ENCODE measurements at places on chromosomes 13 and 19.

DNA sequence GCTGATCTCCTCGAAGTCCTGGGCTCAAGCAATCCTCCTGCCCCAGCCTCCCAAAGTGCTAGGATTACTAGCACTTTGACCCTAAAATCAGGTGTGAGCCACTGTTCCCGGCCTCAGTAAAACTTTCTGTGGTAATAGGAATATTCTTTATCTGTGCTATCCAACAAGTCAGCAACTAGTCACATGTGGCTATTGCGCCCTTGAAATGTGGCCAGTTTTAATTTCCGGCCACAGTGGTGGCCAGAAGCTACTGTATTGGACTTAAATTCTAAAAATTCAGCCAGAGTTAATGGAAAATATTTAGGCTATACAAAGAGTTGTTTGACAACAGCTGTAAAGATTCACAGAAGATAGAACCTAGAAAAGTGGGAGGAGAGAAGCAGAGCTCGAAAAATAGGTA lies 30.0 kb downstream of the KEAP1 start:
- no peak for DNase-seq

- DNase-seq = no peak
Measured at GRCh38 chr13:80666782-80667552, 326.0 kb upstream of the SPRY2 start.

GRCh38 chr13:28477709-28477973 lies 17.3 kb downstream of the FLT1 start:
- no peak for DNase-seq

DNA sequence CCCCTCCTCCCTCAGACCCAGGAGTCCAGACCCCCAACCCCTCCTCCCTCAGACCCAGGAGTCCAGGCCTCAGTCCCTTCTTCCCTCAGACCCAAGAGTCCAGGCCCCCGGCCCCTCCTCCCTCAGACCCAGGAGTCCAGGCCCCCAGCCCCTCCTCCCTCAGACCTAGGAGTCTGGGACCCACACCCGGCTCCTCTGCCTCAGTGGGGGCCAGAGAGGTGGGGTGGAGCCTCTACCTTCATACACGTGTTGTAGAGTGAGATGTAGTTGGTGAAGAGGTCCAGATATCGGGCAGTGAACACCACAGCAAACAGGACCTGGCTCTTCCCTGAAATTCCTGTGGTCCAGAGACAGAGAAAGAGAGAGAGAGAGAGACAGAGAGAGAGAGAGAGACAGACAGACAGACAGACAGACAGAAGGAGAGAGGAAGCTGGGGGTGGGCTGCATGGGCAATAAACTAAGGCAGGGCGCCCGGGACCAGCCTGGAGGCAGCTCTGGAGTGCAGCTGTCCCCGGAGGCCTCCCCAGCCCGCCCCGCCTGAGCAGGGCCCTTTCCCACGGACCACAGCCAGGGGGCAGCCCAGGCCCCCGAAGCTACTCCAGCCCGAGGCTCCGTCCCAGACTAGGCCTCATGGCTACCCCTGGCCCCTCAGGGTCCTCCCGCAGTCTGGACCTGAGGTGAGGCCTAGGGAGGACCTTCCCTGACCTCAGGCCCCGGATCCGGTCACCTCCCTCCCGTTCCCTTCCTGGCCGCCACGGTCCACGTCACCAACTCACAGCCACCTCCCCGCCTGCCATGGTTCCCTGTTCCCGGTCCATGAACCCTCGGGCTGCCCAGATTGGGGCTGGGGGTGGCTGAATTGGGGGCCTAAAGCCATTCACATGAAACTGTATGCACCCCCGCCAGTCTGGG lies 907 bp downstream of the KDELR1 start:
- DNase-seq = no peak

DNA sequence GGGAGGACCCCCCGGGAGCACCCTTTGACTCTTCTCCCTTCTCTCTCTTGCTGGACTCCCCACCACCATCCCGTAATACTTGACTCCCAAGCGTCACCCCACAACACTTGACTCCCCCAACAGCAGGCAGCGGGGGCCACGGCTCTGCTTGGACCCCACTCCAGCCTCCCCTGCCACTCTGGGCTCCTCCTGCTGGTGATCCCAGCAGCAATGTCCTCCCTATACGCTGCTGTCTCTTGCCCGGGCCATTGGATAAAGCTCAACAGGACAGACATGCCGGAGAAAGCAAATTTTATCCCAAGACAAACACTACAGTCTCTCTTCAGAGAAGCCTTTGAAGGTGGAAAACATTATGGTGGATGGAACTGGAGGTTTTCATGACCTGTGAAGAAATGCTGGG lies 20.4 kb upstream of the AMER2 start:
- no peak for DNase-seq

DNA sequence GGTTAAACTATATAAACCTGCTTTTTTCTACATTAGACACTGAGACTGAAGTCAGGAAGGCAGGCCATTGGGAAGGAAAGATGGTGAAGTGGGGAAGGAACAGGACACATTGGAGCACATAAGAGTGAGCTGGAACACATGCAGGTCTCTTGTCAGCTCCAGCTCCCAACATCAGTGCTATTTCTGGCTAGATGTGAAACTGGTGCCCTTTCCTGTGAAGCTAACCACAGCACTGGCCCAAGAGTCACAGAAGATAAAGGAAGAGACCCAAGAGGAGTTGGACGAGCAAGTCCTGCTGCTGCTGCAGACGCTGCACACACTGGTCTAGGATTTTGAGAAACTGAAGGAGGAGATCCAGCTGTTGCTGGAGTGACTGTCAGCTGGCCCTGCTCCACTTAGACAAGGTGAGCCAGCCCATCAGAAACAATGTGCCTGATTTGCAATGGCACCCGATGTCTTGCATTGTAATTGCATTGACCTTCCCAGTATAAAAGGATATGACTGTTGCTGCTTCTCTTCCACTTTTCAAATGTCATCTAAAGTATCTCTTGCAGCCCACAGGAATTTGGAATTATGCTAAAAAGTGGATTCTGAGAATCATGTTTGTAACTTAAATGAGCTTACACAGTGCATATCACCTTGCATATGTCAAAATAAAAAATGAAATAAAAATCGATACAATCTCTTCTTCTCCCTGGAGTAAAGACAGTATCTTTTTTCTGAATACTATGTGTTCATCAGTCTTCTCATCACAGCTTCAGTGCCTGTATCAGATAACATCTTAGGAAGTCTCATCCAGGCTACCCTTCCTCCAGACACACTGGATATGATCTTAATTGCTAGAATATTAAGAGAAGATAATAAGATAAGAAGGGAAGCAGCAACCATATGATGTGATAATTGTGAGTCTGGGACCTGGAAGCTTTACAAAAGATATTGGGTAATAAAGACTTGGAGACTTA lies 230.7 kb upstream of the SPRY2 start:
- no peak for DNase-seq

DNA sequence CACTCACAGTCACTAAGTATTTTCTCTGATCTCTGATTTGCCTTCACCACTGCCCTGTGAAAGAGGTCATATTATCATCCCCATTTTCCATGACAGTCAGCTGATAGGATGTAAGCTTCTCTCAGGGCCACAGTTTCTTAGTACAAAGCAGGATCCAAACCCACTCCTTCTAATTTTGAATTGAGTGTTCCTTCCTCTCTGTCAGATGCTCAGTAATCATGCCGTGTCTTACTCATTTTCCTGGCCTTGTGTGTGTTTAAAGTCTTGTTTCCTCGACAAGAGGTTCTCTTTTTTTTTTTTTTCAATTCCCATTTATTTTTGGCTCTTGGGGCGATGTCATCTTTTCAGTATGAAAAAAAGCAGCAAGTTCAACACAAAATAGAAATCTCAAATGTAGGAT lies 72.3 kb downstream of the NAA16 start:
- DNase-seq = no peak

- no peak for DNase-seq
Measured at GRCh38 chr19:5339950-5340636, 519 bp downstream of the PTPRS start.

- DNase-seq = no peak
Measured at GRCh38 chr19:29546583-29547190, 20.9 kb downstream of the VSTM2B start.

DNA sequence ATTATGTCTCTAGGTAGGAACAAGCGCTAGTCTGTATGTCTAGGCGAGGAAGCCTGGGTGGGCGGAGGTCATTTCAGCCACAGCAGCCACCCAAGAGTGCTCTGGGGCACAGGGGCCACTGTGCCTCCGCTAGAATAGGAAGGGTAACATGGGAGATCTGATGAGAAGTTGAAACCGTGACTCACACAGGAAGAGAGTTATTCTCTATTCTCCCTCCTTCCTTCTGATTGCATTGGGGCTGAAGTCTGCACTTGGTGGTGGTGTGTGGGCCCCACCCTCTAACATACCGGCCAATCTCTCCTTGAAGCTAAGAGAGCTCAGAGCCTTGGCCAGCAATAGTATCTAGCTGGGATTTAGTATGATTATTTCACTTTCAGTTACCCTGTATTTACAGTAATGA lies 20.3 kb upstream of the GGACT start:
- peak; percentile 52 for DNase-seq

DNA sequence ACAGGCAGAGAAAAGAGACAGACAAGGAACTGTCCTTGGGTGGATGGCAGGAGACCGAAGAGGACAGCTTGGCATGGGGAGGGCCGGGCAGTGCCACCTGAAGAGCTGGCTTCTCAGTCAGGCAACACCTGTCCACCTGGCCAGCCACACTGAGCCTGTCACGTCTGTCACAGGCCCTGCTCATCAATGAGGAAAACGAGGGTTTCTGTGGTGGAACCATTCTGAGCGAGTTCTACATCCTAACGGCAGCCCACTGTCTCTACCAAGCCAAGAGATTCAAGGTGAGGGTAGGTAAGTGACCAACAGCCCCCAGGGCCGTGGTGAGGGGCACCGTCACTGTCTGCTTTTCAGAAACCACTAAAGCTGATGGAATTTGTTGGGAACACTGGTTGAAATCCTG lies 11.2 kb upstream of the PROZ start:
- DNase-seq = no peak

- no peak for DNase-seq
Measured at GRCh38 chr13:113814435-113814821, 49.4 kb downstream of the GAS6 start.

DNA sequence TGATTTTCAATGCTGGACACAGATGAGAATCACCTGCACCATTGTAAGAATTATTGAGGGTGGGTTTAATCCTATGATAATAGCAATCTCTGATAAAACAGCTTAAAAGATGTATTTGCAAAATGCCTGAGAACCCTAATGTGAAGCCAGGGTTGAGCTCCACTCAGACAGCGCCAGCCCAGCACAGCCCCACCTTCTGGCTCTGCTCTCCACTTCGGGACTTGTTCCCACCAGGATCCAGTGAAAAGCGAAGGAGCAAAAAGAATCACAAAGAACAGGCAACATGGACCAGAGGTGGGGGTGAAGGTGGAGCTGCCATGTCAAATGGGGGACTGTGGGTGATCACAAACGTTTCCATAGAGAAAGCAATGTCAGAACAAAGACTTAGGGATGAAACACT lies 18.6 kb upstream of the ZNF816 start:
- no peak for DNase-seq

DNA sequence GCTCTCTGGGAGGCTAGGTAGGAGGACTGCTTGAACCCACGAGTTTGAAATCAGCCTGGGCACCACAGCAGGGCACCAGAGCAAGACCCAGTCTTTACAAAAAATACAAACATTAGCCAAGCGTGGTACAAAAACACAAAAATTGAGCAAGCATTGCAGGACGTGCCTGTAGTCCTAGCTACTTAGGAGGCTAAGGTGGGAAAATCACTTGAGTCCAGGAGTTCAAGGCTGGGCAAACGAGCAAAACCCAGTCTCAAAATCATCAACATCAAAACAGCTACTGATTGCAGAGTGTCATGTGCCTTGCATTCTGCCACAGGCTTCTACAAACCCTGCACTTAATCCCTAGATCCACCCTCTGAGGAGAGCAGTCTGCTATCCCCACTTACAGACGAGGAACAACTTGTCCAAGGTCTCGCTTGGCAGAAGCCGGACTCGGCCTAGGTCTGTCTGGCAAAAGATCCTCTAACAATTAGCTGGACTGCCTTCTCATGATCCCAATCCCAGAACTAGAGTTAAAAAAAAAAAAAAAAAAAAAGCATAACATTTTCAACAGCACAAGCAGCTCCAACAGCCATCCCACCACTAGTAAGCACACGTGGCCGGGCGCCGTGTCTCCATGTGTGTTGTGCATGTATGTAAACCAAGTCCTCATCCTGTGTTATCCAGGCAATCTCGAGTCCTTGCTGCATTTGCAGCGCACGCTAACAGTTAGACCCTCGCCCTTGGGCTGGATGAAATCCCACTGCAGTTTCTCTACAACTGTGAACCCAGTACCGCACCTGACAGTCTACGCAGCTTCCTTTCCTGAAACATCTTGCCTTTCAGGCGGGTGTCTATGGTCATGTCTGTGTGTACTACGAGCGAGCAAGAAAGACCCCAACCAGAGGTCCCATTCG lies 2.0 kb downstream of the PPP6R1 start:
- no peak for DNase-seq

DNA sequence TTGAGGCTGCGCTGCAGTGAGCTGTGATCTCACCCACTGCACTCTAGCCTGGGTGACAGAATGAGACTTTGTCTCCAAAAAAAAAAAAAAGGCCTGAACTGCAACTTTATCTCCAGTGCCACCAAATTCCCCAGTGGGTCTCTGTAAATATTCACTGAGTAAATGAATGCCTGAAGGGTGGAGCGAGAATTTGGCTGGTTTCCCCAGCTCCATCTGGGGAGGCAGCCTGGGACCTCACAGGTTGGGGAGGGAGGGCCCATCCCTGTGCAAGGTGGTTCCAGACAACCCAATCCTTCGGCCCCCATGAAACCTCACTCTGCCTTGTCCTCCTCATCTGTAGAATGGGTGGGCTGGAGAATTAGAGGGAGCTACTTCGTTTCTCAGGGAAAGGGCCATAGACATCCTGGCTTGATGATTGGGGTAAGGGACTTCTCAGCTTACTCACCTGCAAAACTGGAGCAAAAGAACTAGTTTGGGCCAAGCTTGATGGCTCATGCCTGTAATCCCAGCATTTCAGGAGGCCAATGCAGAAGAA lies 4.2 kb upstream of the PKN1 start:
- DNase-seq = no peak

- no peak for DNase-seq
Measured at GRCh38 chr13:43356567-43356966, 333.2 kb downstream of the DNAJC15 start.

DNA sequence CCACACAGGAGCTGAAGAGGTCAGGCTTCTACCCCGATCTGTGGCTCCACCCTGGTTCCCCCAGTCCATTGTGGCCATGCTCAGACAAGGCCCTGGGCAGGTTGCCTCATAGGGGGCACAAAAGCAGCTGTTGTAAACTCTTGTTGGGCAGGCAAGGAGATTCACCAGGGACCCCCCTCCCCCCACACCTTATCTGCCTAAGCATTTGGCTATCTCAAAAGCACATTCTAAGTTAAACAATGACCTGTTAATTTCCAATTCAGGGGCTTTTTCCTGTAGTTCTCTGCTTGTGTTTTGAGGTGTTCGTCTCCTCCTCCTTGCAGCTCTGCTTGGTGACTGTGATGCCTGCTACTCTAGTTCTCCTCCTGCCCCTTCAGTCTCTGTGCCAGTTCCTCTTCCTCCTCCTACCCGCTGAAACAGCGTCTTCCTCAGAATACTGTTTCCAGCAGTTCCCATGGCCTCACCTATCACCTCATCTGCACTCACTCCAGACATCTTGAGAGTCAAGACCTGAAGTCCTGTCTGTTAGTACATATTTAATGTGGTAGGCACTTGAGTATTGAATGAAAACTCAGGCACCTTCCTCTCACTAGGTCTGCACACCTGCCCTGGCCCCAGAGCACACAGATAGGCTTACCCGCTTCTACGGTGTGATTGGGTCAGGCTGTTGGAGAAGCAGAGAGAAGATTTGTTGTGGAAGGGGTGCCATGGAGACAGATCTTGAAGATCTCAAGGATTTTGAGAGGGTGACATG lies 31.7 kb downstream of the SPATA13 start:
- no peak for DNase-seq
